ENCODE measurements at places on chromosomes 1 and 21. TPM values are rescaled to one million over a fixed set of nuclear protein-coding genes. Genes with fewer than 3 reads are reported as not detected.

- no peak overlapping the region for H3K27ac ChIP-seq
- H3K4me1 ChIP-seq = peaks cover 31% of the 10 kb centered on the region
These were observed 27.5 kb downstream of the RNF19B start for GRCh38 chr1:32937061-32937460.

Gene PAX7
- total RNA-seq = not detected

Gene LINGO4
- 0.50 TPM for total RNA-seq

Gene IL19
- total RNA-seq = not detected

- no peak for DNase-seq
- H3K36me3 ChIP-seq = no peaks in the 10 kb centered on the region
- H3K27ac ChIP-seq = no peak overlapping the region
- no peak overlapping the region for H3K4me3 ChIP-seq
- H3K4me1 ChIP-seq = no peaks in the 10 kb centered on the region
- no peaks in the 10 kb centered on the region for H3K27me3 ChIP-seq
These were observed 60.0 kb downstream of the TNFSF18 start for GRCh38 chr1:172990598-172991215.

Gene SLC6A17
- not detected for total RNA-seq

Gene MPL
- total RNA-seq = 0.65 TPM

GRCh38 chr1:117493906-117494305, 111.9 kb upstream of the TENT5C start:
- no peak overlapping the region for H3K27ac ChIP-seq
- H3K4me1 ChIP-seq = no peaks in the 10 kb centered on the region
- H3K4me3 ChIP-seq = no peak overlapping the region
- H3K36me3 ChIP-seq = peaks cover 8% of the 10 kb centered on the region
- no peak for DNase-seq

- no peak for DNase-seq
- H3K4me1 ChIP-seq = no peaks in the 10 kb centered on the region
- no peaks in the 10 kb centered on the region for H3K27me3 ChIP-seq
- H3K27ac ChIP-seq = no peak overlapping the region
These were observed 6.1 kb downstream of the FAM3B start for GRCh38 chr21:41322496-41323382.

Gene SUSD4
- total RNA-seq = 3.7 TPM

- H3K27ac ChIP-seq = no peak overlapping the region
- peaks cover 5% of the 10 kb centered on the region for H3K27me3 ChIP-seq
- H3K36me3 ChIP-seq = no peaks in the 10 kb centered on the region
- H3K4me3 ChIP-seq = no peak overlapping the region
- H3K4me1 ChIP-seq = peaks cover 6% of the 10 kb centered on the region
These were observed 2.3 kb downstream of the TTLL7 start for GRCh38 chr1:83996621-83997020.

DNA sequence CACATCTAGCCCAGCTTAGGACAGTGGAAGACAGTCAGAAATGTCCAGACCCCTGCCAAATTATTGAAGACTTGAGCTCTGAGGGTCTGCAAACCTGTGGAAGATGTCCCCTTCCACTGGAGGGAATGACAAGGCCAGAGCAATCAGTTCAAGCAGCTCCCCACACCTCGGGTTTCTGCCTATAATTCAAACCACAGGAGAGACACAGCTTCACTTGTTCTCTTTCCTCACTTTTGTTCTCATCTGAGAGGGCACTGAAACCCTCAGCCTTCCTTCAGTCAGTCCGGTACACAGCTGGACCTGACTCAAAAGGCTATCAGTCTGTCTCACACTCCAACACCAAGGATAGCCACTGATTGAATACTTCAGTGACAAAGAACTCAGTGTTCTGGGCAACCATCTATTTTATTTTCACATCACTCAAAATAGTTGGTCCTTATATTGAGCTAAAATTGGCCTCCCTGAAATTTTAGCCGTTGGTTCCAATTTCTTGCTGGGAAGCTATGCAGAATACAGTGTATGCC, 70.1 kb downstream of the TENT5C start:
- H3K27ac ChIP-seq = no peak overlapping the region
- DNase-seq = no peak
- no peak overlapping the region for H3K4me3 ChIP-seq
- H3K36me3 ChIP-seq = no peaks in the 10 kb centered on the region
- no peaks in the 10 kb centered on the region for H3K27me3 ChIP-seq

GRCh38 chr1:150563340-150564038, 14.3 kb downstream of the ADAMTSL4 start:
- no peaks in the 10 kb centered on the region for H3K27me3 ChIP-seq
- H3K4me1 ChIP-seq = peaks cover 88% of the 10 kb centered on the region
- peak; percentile 82 for DNase-seq
- peak overlapping the region; percentile 60 for H3K4me3 ChIP-seq
- peak overlapping the region; percentile 99 for H3K27ac ChIP-seq

- H3K4me3 ChIP-seq = no peak overlapping the region
- H3K4me1 ChIP-seq = peaks cover 15% of the 10 kb centered on the region
- no peak for DNase-seq
- H3K27me3 ChIP-seq = no peaks in the 10 kb centered on the region
- no peak overlapping the region for H3K27ac ChIP-seq
- H3K36me3 ChIP-seq = no peaks in the 10 kb centered on the region
These were observed 15.7 kb upstream of the SLC44A3 start for GRCh38 chr1:94804442-94804837.

Gene HES4
- total RNA-seq = 21.4 TPM

Gene KRTAP11-1
- total RNA-seq = not detected

- DNase-seq = no peak
- no peaks in the 10 kb centered on the region for H3K27me3 ChIP-seq
- no peak overlapping the region for H3K4me3 ChIP-seq
- H3K4me1 ChIP-seq = no peaks in the 10 kb centered on the region
- no peaks in the 10 kb centered on the region for H3K36me3 ChIP-seq
- H3K27ac ChIP-seq = no peak overlapping the region
These were observed 113.8 kb upstream of the ARHGEF16 start for GRCh38 chr1:3340548-3341235.

Gene REG4
- not detected for total RNA-seq

Gene C1QB
- total RNA-seq = 1,524 TPM

- H3K4me1 ChIP-seq = no peaks in the 10 kb centered on the region
- no peaks in the 10 kb centered on the region for H3K36me3 ChIP-seq
- DNase-seq = no peak
- no peaks in the 10 kb centered on the region for H3K27me3 ChIP-seq
- H3K27ac ChIP-seq = no peak overlapping the region
These were observed 10.7 kb upstream of the SLAMF8 start for GRCh38 chr1:159815926-159816325.

GRCh38 chr1:223831755-223832636, 13.8 kb downstream of the TP53BP2 start:
- DNase-seq = no peak
- peaks cover 63% of the 10 kb centered on the region for H3K4me1 ChIP-seq
- H3K4me3 ChIP-seq = no peak overlapping the region
- H3K27me3 ChIP-seq = no peaks in the 10 kb centered on the region
- H3K27ac ChIP-seq = peak overlapping the region; percentile 64

DNA sequence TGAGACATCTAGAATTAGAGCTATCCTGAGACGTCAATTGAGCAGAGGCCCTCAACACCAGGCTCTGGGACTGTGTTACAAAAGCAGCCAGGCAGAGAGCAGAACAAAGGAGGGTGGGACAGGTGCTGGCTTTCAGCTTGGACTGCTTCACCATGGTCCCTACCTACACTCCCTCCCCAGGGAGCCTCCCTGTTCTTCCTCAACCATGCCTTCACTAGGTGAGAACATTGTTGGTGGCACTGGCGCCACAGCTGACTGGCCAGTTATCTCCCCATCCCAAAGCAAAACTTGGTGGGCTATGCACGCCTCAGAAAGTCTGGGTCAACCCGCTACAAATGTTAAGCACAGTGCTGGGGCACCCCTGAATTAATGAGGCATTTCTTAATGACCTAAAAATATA, 87.8 kb downstream of the NMNAT2 start:
- DNase-seq = no peak
- no peaks in the 10 kb centered on the region for H3K36me3 ChIP-seq

GRCh38 chr1:110719908-110720307, 45.2 kb upstream of the KCNA3 start:
- H3K27ac ChIP-seq = no peak overlapping the region
- H3K36me3 ChIP-seq = no peaks in the 10 kb centered on the region
- no peaks in the 10 kb centered on the region for H3K27me3 ChIP-seq
- DNase-seq = no peak
- H3K4me1 ChIP-seq = no peaks in the 10 kb centered on the region
- no peak overlapping the region for H3K4me3 ChIP-seq

Gene CTH
- 5.0 TPM for total RNA-seq

Gene CFHR1
- 0.74 TPM for total RNA-seq

DNA sequence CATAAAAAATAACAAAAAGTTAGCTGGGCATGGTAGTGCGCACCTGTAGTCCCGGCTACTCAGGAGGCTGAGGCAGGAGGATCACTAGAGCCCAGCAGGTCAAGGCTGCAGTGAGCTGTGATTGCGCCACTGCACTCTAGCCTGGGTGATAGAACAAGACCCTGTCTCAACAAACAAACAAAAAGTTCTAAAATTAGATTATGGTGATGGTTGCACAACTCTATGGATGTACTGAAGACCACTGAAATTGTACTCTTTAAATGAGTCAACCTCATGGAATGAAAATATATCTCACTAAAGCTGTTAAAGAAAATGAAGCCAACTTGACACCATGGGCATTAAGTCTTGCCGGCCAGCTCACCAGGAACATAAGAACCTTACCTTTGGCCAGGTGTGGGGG, 9.1 kb downstream of the MRAP start:
- H3K36me3 ChIP-seq = peaks cover 11% of the 10 kb centered on the region
- no peak overlapping the region for H3K27ac ChIP-seq
- no peaks in the 10 kb centered on the region for H3K27me3 ChIP-seq
- H3K4me1 ChIP-seq = no peaks in the 10 kb centered on the region

DNA sequence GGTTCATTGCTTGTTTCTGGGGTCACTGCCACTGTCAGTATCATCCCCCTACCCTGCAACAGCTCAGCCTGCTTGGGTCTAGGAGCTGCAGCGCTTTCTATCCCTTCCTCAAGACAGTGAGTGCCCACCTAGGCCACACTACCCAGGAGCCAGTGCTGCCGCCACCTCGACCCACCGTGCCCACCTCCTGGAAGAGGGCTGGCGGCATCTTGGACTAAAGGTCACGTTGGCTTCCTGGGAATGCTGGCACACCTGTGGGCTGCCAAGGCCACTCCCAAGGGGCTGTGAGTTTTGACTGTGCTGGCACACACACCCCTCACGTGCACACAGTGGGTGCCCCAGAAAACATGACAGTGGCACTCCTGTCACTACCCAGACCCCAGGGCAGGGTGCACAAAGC, 22.1 kb downstream of the CRYAA start:
- DNase-seq = no peak
- H3K36me3 ChIP-seq = no peaks in the 10 kb centered on the region
- H3K4me3 ChIP-seq = no peak overlapping the region
- H3K27ac ChIP-seq = no peak overlapping the region
- H3K27me3 ChIP-seq = no peaks in the 10 kb centered on the region

- H3K4me1 ChIP-seq = peaks cover 25% of the 10 kb centered on the region
- no peak for DNase-seq
- no peaks in the 10 kb centered on the region for H3K36me3 ChIP-seq
- H3K27me3 ChIP-seq = no peaks in the 10 kb centered on the region
These were observed 18.4 kb downstream of the RNF2 start for GRCh38 chr1:185063719-185064118.

DNA sequence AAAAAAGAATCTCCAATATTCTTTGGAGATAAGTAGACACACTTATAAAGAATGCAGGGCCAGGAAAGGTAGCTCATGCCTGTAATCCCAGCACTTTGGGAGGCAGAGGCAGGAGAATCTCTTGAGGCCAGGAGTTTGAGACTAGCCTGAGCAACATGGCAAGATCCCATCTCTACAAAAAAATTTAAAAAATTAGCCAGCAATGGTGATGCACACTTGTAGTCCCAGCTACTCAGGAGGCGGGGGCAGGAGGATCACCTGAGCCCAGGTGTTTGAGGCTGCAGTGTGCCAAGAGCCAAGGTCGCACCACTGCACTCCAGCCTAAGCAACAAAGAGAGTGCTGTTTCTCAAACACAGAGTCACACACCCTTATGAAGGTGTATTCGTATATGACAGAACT, 385.0 kb downstream of the SMYD3 start:
- no peaks in the 10 kb centered on the region for H3K27me3 ChIP-seq
- H3K36me3 ChIP-seq = no peaks in the 10 kb centered on the region
- H3K4me3 ChIP-seq = no peak overlapping the region
- H3K27ac ChIP-seq = no peak overlapping the region

DNA sequence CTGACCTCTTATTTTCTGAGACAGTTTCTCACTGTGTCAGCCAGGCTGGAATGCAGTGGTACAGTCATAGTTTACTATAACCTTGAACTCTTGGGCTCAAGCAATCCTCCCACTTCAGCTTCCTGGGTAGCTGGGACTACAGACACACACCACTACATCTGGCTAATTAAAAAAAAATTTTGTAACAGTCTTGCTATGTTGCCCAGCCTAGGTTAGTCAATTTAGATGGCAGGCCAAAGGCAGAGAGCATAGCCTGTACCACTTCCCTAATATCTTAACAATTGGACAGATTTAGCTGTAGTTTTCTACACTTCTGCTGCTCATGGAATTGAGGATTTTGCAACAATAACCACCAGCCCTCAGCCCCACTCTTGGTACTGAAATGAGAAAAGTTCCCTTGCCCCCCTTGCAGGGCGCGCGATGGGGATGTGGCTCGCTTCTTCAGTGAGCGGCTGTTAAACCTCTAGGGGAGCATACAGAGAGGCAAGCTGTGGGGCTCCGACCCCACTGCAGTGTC, 34.9 kb upstream of the PTGFRN start:
- no peak overlapping the region for H3K27ac ChIP-seq
- no peaks in the 10 kb centered on the region for H3K27me3 ChIP-seq
- DNase-seq = no peak
- H3K4me3 ChIP-seq = no peak overlapping the region
- peaks cover 24% of the 10 kb centered on the region for H3K4me1 ChIP-seq

DNA sequence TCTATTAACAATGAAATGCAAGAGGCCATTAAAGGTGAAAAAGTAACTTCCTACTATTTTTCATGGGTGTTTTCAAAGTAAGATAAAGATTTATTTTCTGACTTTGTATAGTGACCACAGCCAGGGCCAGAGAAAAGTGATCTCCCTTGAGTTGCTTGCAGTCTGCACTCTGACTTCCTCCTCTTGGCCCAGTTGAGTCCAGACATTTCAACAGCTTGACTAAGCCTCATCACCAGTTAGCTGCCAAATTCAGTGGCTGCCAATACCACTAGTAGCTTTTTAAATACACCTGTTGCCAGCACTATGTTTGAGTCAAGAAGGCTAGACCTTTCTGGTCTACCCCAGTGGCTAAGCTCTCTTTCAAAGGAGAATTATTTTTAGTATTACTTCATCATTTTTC, 3.7 kb upstream of the NEK7 start:
- H3K27me3 ChIP-seq = no peaks in the 10 kb centered on the region
- H3K4me1 ChIP-seq = peaks cover 8% of the 10 kb centered on the region
- no peaks in the 10 kb centered on the region for H3K36me3 ChIP-seq
- no peak overlapping the region for H3K27ac ChIP-seq
- no peak for DNase-seq

Gene S100A3
- 4.5 TPM for total RNA-seq

Gene FMOD
- 28.9 TPM for total RNA-seq

Measured in lower lobe of right lung (tissue), 2 donors.